ENCODE measurements at places on chromosomes 11 and 22.

GRCh38 chr11:121199516-121199915, 93.1 kb upstream of the SC5D start:
- DNase-seq = no peak

GRCh38 chr11:17734986-17735817, 621 bp downstream of the KCNC1 start:
- DNase-seq = no peak

DNA sequence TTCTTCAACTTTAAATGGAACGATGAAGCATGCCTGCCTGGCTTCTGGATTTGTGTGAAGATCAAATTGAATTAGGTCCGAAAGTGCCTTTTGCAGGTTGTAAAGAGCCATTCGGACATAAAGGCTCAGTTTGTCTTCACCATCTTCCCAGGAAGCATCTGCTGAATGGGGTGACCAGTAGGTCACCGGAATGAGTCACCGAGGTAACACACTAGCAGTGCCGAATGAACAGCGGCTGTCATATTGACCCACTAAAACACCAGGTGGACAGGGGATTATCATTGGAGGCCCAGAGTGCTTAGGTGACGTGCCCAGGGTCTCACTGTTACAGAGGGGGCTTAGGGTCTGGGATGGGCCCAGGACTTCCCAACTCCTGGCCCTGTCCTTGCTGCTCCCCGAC, 43.1 kb upstream of the MYH9 start:
- no peak for DNase-seq

GRCh38 chr11:115944596-115944995, 440.4 kb upstream of the CADM1 start:
- DNase-seq = no peak

DNA sequence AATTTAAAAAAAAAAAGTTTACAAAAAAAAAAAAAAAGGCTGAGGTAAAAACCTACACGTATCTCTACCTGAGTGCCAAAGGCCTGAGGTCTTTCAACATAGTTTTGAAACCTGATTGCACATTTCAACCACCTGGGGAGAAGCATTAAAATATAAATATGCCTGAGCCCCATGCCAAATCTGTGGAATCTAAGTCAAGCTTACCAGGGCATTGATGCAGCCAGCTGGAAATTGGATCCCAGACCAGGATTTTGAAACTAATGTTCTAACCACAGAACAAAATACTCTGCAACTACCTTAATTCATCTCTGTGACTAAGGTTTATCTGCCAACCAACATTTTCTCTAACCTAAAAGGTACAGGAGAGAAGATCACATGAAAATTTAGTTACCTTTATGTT, 38.8 kb upstream of the CHRNA10 start:
- no peak for DNase-seq

- no peak for DNase-seq
Measured at GRCh38 chr22:19974268-19974861, 32.7 kb upstream of the TXNRD2 start.

- DNase-seq = no peak
Measured at GRCh38 chr11:117731722-117732290, 65.2 kb downstream of the DSCAML1 start.

GRCh38 chr22:24506802-24507438, 11.8 kb downstream of the UPB1 start:
- no peak for DNase-seq

- no peak for DNase-seq
Measured at GRCh38 chr11:285894-286220, 3.1 kb upstream of the PGGHG start.

DNA sequence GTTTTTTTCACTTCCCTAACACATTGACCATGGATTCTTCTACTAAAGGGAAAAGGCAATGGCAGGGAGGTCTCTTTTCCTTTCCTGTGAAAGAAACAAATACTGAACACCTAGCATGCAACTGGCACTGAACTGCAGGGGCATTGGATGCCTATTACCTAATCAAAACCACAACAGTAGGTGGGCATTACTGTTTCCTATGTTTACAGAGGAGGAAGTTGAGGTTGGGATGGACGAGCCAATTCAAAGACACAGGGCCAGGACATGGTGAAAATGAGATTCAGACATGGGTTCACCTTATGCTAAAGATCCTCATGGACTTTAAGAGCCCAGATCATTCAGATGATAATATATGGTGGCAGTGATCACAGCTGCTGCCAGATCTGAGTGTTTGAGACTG, 407.0 kb downstream of the MIAT start:
- no peak for DNase-seq

- no peak for DNase-seq
Measured at GRCh38 chr11:36162006-36162882, 127.0 kb downstream of the COMMD9 start.

GRCh38 chr11:77205467-77206263, 77.6 kb downstream of the MYO7A start:
- DNase-seq = no peak

DNA sequence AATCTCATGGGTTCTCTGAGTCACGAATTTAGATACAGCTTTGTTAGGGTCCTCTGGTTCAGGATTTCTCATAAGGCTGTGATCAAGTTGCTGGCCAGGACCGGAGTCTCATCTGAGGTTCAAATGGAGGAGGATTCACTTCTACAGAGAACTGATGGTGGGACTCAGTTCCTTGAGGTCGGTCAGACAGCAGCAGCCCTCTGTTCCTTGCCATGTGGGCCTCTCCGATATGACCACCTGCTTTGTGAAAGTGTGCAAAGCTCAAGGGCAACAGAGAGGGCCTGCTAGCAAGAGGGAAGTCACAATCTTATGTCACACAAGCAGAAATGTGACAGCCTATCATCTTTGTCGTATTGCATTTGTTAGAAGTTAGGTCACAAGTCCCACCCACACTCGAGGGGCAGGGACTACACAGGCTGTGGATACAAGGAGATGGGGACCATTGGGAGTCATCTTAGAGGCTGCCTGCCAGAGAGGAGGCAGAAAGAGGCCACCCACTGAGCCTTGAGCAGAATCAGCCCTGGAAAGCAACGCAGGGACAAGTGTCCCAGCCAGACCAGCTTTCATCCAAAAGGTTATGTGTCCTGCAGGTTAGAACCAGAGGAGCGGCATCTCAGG, 34.5 kb downstream of the RPUSD4 start:
- DNase-seq = no peak

DNA sequence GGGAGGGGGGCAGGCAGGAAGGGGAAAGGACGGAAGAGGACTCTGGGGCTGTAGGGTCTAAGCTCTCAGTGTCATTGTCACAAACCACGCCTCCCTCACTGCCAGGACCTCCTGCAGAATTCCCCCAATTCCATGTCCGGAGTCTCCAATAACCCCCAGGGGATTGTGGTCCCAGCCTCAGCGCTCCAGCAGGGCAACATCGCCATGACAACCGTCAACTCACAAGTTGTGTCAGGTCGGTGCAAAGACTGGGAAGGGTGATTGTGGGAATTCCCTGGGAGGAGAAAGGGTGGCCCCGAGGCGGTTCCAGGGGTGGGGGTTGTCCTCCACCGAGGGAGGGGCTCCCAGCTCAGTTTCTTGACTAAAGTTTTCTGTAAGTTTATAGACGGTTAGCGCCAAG, 86.0 kb downstream of the FEZ1 start:
- no peak for DNase-seq

Data from activated CD4-positive, alpha-beta T cell treated with anti-CD3 and anti-CD28 coated beads for 4 hours (primary cell).